Suppressor macrophage treated with lipopolysaccharide for 4 hours (primary cell): ENCODE measurements at places on chromosomes 7 and 10.

- no peak for DNase-seq
These were observed 199.1 kb downstream of the FZD1 start for GRCh38 chr7:91463330-91463729.

- DNase-seq = no peak
These were observed 9.2 kb upstream of the ZNF22 start for GRCh38 chr10:44991571-44991970.

GRCh38 chr10:24363070-24363469 is 154.1 kb downstream of the KIAA1217 start:
- DNase-seq = no peak

GRCh38 chr10:16116404-16117304 is 256.3 kb upstream of the MINDY3 start:
- DNase-seq = peak; percentile 1

DNA sequence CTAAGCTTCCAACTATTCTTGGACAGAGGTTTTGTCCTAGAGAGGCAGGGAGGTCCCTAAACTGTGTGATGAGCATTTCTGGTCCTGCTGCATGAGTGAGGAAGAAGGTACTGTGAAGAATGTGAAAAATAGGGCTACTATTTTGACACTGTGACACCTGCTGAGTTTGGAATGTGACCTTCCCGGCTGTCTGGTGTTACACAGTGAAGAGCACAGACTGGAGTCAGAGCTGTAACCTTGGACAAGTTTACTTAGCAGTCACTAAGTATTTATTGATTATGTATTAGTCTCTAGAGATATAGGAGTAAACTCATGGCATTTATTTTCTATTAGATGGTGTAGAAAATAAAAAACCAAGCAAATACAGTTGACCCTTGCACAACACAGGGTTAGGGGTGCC is 12.3 kb downstream of the GOLGA7B start:
- no peak for DNase-seq

DNA sequence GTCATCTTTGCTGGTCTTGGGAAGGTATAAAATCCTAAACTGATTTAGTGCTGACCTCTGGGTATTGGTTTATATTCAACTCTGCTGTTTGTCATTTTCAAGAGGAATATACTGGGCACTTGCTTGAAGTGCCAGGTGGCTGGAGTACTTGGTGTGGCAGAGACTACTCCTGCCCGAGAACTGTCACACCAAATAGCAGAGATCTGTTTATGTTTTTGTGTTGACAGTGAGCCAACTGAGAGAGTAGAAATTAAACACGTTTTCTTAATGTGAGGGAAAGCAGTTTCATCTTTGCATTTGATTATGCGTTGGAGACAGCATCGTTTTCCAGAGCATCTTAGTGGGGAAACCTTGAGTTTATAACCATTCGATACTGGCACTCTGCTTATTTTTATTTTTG is 174.4 kb downstream of the CDCA7L start:
- DNase-seq = no peak

DNA sequence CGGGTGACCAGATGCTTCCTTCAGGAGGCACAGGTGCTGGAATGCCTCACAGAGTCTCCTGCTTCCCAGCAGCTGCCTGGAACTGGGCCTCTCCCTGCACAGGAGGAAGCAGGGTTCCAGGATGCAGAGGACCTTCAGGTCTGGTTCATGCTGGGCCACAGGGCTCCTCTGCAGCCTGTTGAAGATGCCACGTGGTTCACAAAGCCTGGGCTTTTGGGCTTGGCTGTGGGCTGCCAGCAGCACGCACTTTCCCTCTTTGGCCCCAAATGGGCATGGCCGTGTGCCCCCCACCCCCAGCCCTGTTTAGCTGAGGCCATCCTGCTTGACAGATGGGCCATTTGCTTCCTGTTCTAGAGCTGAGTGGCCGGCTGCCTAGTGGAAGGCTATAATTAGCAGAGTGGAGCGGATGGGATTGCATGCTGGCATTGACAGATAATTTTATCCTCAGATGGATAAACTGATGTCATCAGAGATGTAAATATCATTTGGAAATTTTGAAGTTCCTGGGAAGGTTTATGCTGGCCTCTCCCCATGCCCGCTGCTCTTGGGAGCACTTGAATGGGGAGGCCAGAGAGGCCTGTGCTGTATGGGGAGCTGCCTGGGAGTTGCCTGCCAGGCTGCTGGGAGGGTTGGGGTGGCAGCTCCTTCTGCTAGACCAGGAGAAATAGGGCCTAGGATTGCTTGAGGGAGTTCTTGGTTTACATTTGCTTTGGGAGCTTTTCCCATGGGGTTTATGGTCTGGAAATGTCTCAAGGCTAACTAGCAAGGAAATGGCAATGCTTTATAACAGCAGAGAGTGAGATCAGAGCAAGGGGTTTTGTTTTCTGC is 28.2 kb downstream of the TSPAN15 start:
- DNase-seq = no peak

DNA sequence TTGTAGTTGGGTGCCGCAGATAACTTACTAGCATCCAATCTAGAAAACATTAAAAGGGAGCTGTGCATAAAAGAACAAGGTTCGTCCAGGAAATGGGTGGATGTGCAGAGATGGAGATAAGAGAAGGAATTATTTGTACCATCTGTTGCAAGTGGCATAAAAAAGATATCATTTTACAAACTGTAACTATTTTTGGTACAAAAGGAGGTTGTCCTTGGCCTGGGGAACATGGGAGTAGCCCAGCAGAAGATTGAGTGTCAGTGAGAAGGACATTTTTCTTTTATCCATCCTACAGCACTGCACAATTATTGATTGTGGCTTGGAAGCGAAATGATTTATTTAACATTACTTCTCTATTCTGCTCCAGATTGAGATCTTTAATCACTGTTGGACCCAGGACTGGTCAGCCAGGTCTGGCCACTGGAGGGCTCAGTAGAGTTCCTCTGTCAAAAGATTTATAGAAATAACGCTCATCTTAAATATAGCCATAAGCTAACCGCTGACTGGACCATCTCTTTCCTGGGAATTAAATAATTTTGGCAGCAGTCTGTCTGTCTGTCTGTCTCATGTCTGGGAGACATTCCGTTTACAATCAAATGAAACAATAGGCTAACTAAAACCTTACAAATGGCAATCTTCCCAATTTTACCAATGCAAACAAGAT is 254.1 kb downstream of the KIAA1217 start:
- no peak for DNase-seq

GRCh38 chr7:24882989-24883621 is 96.9 kb downstream of the OSBPL3 start:
- DNase-seq = peak; percentile 60

DNA sequence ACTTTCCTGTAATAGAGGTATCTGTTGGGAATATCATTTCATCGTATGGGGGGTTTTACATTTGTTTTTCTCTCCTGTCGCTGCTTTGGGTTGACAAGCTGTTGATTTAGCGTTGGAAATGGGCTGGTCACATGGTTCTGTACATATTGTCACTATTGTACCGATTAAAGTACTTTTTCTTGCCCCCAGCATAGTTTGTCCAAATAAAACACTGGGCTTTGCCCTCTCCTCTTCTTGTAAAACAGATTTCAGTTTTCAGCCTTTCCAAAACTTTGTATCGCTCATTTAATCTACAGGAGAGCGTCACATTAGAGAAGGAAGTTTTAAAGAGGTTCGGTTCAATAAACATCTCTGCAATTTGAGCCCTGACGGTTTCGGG is 4.0 kb downstream of the BMI1 start:
- DNase-seq = no peak

DNA sequence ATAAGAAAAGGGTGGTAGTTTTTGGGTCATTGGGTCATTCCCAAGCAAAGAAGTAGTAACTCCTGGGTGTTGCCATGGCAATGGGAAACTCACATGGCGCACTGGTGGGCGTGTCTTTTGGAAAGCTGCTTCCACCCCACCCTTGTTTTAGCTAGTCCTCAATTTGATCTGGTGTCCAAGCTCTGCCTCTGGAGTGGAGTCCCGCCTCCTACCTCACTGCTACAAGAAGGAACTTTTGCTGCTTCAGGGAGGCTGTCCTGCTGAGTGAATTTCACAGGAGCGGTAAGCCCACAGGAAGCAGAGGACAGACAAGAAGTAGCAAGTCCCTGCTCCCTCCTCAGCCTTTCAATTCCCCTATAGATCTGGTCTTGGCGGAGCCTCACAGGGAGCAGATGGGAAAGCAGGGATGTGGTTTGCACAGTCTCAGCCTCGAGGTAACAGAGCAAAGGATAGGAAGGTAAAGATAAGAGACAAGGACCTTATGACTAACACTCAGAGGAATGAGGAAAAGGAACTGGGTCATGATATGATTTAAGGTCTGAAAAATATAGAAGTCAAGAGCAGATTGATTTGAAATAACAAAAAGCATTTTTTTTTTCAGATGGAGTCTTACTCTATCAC is 700.3 kb downstream of the TNS3 start:
- no peak for DNase-seq

- no peak for DNase-seq
These were observed 98.3 kb downstream of the MKLN1 start for GRCh38 chr7:131425992-131426391.

DNA sequence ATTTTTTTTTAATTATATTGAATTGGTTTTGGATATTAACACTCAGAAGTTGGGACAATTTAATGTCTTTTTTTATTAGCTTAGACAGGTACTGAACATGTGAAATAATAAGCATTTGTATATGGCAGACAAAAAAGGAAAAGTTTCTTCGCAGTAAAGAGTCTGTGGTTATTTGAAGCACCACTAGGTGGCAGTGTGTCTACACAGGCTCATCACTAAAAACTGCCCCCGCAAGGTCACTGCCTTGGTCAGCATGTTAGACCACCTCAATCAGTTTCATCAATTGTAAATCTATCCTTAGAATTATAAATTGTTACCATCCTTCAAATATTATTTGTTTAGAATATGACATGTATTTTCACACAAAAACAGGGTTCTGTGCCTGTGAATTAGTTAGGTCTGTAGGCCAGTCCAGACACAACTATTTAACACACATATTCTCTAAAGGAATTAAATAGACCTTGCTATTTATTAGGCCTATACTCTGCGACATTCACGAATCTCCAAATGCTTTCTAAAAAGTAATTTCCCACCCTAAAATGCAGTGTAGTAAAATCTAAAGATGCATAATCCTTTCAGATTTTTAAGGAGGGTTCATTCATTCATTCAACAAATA is 17.0 kb downstream of the PNLIPRP3 start:
- DNase-seq = peak; percentile 56

DNA sequence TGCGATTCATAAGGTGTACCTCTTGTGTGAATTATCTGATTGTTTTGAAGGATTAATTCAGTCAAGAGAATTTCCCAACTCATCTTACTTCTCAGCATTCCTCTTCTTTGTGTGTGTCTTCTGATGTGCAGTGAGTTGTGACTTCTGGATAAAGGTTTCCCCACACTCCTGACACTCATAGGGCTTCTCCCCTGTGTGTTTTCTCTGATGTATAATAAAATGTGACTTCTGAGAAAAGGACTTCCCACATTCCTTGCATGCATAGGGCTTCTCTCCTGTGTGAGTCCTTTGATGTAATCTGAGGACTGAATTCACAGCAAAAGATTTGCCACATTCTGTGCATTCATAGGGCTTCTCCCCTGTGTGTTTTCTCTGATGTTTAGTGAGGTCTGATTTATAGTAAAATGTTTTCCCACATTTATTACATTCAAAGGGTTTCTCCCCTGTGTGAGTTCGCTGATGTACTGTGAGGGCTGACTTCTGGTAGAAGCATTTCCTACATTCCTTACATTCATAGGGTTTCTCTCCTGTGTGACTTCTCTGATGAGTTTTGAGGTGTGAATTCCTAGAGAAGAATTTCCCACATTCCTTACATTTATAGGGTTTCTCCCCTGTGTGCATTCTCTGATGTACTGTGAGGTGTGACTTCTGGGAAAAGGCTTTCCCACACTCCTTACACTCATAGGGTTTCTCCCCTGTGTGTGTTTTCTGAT is 24.2 kb downstream of the ZNF25 start:
- no peak for DNase-seq

- DNase-seq = no peak
These were observed 114.2 kb upstream of the GPR22 start for GRCh38 chr7:107355616-107356015.

DNA sequence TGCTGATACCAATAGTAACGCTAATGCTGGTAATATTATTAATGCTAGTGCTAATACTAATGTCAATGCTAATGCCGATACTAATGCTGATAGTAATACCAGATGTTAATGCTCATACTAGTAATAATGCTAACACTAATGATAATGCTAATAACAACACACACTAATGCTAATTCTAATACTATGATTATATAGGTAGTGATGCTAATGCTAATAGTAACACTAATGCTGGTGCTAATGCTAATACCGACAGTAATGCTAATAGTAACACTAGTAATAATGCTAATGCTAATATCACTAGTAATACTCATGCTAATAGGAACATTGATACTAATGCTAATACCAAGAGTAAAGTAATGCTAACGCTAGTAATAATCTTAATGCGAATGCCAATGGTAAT is 406.4 kb upstream of the RNF32 start:
- no peak for DNase-seq

DNA sequence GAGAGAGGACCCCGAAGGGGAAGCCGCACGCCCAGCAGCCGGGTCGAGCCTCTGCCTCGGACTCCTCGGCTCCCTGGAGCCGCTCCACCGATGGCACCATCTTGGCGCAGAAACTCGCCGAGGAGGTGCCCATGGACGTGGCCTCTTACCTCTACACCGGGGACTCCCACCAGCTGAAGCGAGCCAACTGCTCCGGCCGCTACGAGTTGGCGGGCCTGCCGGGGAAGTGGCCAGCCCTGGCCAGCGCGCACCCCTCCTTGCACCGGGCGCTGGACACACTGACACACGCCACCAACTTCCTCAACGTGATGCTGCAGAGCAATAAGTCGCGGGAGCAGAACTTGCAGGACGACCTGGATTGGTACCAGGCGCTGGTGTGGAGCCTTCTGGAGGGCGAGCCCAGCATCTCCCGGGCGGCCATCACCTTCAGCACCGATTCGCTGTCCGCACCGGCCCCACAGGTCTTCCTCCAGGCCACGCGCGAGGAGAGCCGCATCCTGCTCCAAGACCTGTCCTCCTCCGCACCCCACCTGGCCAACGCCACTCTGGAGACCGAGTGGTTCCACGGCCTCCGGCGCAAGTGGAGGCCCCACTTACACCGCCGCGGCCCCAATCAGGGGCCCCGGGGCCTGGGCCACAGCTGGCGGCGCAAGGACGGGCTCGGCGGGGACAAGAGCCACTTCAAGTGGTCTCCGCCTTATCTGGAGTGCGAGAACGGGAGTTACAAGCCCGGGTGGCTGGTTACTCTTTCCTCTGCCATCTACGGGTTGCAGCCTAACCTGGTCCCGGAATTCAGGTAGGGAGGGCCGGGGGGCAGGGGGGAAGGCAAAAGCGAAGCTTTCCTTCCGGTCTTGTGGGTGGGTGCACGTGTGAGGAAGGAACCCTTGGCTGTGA is 973 bp downstream of the GPR158 start:
- no peak for DNase-seq
